ENCODE measurements at places on chromosomes 7 and 10.

GRCh38 chr7:121082400-121083101 is 94.0 kb downstream of the CPED1 start:
- no peak for DNase-seq

DNA sequence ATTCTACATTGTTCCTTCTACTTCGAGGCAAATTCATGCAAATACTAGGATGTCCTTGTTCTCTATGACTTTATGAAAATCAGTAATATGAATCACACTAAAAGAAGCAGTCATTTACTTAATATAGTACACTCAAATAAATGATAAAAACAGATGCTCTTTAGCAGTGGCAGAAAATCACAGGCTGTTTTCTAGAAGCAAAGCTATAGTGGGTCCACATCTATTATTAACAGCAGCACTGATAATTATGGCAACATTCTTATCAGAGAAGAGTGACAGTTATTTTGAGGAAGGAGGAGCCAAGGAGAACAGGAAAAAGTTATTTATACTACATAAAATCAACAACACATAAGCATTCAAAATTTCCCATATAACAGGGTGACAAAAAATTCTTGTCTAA is 16.5 kb downstream of the KIF5B start:
- no peak for DNase-seq

- DNase-seq, result no peak
Measured at GRCh38 chr7:129771201-129771927, 159.8 kb downstream of the NRF1 start.

- no peak for DNase-seq
Measured at GRCh38 chr7:110637252-110637651, 453.7 kb upstream of the LRRN3 start.

- DNase-seq, result no peak
Measured at GRCh38 chr10:25564351-25564750, 369.7 kb upstream of the MYO3A start.

GRCh38 chr10:58180666-58181065 is 87.0 kb downstream of the IPMK start:
- DNase-seq, result no peak

- DNase-seq, result no peak
Measured at GRCh38 chr10:36026081-36026480, 384.0 kb upstream of the FZD8 start.

DNA sequence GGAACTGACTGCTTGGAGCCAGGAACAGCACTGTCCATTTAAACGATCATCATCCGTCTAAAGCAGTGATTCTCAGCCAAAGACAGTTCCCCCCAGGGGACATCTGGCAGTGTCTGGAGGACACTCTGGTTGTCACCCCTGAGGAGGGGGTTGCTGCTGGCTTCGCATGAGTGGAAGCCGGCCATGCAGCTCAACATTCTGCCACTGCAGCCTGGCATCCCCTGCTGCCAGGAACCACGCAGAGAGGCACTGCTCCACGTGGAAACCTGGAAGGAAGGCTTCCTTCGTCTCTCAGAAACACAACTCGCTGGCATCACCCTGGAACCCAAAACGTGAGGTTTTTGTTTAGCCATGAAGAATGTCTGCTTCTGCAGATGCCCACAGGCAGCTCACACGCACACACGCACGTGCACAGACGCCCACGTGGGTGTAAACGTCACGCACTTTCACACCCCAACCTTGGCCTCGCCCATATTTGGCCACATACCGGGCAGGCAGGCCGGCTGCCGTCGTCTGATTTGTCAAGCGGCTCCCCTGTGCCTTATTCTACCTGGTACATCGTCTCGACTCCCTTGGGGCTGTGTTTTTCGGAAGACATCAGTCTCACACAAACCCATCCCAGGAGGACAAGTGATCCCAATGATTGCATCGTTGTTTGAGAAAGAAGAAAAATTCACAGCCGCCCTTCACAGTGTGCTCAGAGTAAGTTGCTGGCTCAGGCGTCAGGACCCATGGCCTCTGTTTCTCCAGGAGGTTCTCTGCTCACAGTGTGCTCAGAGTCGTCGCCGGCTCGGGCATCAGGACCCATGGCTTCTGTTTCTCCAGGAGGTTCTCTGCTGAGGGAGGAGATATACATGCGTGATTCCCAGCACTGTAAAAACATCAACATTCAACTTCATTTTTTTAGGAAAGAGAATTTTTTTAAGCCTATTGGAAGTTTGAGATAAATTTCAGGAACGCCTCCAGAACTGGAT is 127.2 kb upstream of the PPP2R2D start:
- no peak for DNase-seq

GRCh38 chr10:114322344-114322743 is 82.0 kb downstream of the AFAP1L2 start:
- no peak for DNase-seq

DNA sequence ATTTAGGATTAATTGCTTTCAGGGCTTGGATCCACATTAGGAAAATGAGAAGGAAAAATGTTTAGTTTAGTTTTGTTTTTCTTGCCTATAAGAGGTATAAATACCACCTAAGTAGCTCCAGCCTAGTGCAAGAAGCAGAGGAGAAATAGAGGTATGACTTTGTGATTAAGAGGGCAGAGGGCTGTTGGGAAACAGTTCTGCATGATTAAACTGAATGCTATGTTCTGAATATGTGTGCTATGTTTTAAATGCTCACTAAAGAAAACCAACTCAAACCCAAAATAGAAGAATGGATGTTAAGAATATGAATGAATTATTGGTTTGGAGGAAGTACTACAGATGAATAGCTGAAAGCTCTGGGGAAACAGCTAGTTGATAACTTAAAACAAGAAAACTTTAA is 7.6 kb downstream of the CALCR start:
- DNase-seq, result no peak

DNA sequence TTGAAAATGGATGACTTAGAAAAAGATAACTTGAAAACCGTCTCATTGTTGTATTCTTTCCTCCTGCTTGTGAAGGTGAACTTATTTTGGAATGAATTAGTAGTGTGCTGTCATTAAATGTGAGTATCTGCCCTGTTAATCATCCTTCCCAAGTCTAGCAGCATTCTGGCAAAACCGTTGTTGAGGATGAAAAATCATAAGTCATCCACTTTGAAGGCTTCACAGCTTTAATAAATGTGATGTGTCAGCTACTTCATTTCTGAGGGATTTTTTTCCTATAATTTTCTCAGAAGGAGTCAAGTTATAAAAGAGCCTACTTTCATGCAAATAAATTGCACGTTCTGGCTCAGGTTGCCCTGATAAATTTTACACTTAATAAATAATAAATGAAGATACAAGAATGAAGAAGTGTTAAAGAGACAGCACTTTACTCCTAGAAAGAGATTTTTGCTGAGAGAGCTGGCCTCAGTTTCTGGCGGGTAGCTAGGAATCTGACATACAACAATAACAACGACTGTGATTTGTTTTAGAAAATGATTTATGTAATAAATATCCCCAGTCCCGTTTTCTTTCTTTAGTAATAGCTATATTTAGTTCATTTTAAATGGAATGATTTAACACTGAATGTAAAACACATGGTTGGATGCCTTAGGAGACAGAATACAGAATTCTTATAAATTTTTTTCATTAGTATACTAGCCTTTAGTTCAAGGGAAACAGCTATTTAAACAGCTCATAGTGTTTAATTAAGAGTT is 516.5 kb upstream of the KLF6 start:
- no peak for DNase-seq

GRCh38 chr10:18099415-18099814 is 40.8 kb upstream of the CACNB2 start:
- no peak for DNase-seq

DNA sequence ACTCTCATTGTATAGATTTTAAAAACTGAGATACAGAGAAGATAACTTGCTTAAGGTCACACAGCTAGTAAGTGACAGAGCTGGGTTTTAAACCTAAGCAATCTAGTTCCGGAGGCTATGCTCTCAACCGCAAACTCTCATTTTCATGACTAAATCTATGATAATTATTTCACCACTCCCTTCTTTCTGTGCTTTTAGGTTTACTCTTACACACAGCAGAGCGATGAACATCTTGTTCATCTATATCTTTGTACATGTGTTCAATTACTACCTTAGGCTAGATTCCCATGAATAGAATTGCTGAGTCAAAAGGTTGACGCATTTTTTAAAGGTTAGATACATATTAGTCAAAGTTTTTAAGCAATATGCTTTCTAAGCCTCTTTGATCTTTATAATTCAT is 154.8 kb downstream of the CHN2 start:
- DNase-seq, result no peak

DNA sequence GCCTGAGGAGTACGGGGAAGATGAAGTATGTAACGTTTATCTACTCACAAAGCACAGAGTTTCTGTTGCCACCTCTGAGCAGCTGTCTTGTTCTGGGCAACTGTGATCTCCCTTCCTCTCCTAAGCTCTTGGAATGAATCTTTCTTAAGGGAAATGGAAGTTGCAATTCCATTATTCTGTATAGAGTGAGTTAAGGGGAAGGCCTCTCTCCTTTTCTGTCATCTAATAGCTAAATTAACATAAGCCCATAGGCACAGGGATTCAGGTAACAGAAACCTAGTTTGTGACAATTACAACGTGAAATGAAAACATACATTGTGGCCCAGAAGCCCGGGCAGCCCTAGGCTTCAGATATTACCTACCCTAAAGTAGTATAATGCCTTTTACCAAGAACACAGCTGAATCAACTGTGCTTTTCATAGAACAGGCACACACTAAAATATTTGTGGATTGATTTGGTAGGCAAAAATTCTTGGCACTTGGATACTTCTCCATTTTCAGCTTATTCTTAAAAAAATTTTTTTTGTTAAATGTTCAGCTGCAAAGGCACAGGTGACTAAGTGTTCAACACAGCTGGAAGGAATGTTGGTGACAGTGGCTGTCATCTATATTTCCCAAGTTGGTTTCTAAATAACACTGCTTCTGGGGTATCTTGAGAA is 3.8 kb upstream of the PDCD4 start:
- DNase-seq, result no peak

DNA sequence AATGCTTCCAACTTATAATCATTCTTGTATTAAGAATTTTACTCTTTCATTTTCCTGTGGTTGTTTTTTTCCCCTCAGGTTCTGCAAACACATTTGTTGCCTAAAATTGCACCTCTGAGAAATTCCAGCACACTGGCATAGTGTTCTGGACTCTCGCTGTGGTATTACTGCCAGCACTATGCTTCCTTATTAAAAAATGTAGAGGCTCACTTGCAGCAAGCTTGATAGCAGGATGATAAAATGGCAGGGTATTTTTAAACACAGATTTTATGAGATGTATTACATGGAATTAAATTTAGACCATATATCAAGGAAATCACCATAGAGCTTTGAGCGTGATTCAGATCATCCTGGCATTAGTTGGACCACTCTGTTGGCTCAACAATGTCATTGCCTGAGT is 416.7 kb upstream of the AKR1E2 start:
- no peak for DNase-seq

GRCh38 chr10:122068844-122069243 is 79.9 kb downstream of the TACC2 start:
- no peak for DNase-seq

GRCh38 chr10:129956286-129956670 is 7.8 kb downstream of the EBF3 start:
- no peak for DNase-seq

GRCh38 chr10:68973975-68974374 is 14.6 kb upstream of the KIFBP start:
- no peak for DNase-seq

- no peak for DNase-seq
Measured at GRCh38 chr10:132461103-132461682, 64.2 kb downstream of the PWWP2B start.

GRCh38 chr7:100071018-100071723 is 10.4 kb downstream of the ZNF3 start:
- no peak for DNase-seq

GRCh38 chr7:54838175-54838910 is 79.3 kb upstream of the SEC61G start:
- no peak for DNase-seq

DNA sequence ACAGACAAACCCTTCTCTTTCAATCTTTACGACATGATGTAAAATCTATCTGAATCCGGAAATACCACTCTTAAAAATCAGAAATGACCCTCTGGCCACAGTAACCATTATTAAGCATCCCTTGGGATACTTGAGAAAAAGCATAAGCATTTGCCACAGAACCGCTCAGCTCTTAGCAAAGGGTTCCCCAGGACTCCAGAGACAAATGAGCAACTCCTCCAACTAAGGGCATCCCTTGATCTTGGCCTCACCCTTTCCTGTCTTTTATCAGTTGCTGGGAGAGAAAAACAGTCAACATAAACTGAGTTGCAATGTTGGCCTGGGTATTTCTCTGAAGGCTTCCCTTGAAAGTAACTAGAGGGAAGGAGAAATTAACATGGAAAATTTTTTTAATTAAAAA is 3.5 kb downstream of the PDLIM1 start:
- no peak for DNase-seq

- no peak for DNase-seq
Measured at GRCh38 chr7:80823057-80823456, 95.8 kb downstream of the SEMA3C start.

DNA sequence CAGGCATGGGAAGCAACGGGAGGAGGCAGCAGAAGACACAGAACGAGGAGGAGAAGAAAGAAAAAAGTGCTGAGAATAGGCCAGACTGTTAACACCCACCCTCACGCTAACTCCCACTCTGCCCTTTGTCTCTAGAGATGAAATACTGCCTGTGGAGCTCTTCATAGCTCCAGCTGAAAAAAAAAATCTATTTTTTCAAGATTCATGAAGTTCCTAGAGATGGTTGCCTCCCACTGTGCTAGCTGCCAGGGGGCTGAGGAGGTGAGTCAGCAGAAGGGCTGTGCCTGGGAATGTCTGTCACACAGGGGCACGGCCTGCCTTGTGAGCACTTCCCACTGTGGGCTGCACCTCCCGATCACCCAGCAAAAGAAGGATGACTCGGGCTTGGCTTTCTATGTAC is 144.5 kb downstream of the RNF216 start:
- DNase-seq, result no peak

- no peak for DNase-seq
Measured at GRCh38 chr7:68362745-68363518, 1235.3 kb upstream of the AUTS2 start.

DNA sequence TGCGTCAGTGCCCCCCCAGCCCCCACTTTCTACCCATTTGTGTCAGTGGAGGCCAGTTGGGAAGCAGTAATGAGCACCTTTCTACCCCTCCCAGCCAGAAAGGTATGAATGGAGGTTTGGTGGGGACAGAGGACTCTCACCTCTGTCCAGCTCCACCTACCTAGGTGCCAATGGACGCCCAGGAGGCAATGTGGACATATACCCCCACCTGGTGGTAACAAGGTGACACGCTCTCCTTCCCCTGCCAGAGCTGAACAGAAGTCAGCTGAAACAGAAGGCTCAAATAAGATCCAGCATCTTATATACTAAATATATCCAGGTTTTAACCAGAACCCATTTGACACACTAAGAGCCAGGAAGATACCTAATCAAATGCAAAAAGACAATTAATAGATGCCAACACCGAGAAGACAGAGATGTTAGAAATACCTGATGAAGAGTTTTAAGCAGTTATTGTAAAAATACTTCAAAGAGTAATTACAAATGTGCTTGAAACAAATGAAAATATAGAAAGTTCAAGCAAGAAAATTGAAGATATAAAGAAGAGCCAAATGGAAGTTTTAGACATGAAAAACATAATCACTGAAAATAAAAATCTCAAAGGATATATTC is 18.4 kb upstream of the SORCS3 start:
- DNase-seq, result no peak

Data from CD8-positive, alpha-beta T cell (primary cell).